T-helper 22 cell (primary cell): ENCODE measurements at places on chromosomes 2 and 18.

GRCh38 chr2:41717839-41718238 lies 330.0 kb upstream of the PKDCC start:
- no peak for DNase-seq

- no peak for DNase-seq
Observed at GRCh38 chr2:47087051-47087450, 68.1 kb downstream of the STPG4 start.

DNA sequence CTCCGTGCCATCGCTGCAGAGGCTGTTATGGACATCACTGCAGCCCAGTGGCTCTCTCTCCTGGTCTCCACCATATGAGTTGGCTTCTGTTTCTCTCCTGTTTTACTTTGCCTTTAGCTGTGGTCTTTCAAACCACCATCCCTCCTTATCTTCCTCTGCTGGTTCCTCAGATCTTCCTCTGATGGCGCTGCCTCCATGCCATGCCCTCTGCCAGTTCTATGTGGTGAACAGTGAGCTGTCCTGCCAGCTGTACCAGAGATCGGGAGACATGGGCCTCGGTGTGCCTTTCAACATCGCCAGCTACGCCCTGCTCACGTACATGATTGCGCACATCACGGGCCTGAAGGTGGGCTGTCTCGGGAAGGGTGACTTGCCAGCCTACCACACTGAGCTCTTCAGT lies 13.1 kb downstream of the TYMS start:
- no peak for DNase-seq

DNA sequence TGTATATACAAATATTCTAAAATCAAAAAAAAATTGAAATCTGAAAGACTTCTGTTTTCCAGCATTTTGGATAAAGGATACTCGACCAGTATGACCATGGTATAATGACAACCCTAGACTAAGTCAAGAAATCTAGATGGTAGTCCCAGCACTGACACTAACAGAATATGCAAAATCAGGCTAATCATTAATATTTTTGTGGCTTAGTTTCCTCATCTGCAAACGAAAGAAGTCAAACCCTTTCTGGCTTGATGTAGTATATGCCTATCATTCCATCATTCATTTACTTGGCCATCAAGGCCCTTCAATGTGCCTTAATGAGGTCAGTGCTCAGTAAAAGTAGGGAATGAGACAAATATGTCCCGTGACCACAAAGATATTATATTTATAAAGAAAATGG lies 83.5 kb downstream of the NCKAP5 start:
- DNase-seq, result no peak
